ENCODE measurements at places on chromosomes 11 and 22.

GRCh38 chr22:17106785-17107546 lies 14.2 kb downstream of the TMEM121B start:
- DNase-seq = no peak

DNA sequence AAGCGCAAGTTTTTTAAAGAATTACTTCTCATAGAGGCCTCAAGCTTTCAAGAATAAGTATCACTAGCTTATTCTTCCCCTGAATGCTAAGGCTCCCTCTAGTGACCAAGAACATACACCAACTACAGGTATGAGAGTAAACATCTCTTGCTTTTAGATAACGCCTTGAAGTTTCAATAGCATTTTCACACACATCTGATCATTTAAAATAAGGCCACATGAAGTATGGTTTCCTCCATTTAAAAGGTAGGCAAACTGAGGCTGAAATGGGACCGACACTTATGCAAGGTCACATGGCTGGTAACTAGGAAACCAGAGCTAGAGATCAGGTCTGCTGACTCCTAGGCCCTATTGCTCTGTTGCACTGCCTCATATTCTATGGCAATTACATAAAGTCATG lies 66.5 kb downstream of the CCDC34 start:
- no peak for DNase-seq

- DNase-seq = no peak
Observed at GRCh38 chr11:83006877-83007330, 64.8 kb downstream of the RAB30 start.

DNA sequence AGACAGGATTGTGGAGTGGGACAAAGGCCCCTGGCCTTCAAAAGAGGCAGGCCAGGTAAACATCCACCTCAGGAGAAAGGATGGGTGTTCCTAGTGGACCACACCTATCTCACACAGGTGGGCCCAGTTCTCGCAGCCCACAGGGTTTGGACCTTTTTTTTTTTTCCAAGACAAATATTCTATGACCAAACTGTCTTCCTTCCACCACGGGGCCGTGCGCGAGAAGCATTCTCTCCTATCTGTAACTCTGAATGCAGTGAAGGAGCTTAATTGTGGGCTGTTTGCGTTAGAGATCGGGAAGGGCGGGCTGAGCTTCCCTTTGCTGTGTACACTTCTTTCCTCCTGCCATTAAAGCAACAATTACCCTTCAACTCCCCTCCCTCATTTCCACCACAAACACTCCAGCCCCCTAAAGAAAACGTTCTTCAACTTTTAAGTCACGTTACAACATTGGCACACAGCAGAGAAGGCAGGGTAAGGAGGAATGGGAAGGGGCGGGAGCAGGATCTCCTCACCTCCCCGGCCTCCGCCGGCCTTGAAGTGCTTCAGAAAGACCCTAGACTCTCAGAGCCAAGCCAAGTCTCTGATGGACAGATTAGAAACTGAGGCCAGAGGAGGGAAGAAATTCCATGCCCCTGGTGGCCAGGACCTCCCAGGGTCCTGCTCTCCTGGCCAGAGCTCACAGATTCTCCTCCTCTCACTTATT lies 238.4 kb downstream of the BUD13 start:
- no peak for DNase-seq

DNA sequence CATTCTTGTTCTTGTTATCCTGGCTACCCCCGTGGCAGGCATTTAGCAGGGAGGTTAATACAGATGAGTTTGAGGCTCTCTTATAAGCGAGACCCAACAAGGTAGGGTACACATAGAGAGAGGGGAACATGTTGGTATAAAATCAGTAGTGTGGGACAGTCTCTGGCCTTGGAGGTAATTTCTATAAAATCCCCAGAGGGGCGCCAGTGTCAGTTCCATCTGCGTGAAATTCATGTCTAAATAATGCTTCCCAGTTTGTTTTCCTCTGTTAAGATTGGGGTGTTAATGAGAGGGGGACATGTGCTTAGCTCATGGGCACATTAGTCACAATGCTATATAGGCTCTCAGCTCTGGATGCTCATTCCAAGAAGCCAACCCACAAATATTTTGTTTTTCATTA lies 150.7 kb downstream of the MYO18B start:
- DNase-seq = no peak

GRCh38 chr11:64102005-64102738 lies 63.7 kb downstream of the MACROD1 start:
- no peak for DNase-seq

GRCh38 chr11:65558002-65558929 lies at the start of gene LTBP3:
LTBP3 (minus strand) TSS chr11:65558359; CDS start chr11:65557959, 400 bp downstream.
- no peak for DNase-seq

DNA sequence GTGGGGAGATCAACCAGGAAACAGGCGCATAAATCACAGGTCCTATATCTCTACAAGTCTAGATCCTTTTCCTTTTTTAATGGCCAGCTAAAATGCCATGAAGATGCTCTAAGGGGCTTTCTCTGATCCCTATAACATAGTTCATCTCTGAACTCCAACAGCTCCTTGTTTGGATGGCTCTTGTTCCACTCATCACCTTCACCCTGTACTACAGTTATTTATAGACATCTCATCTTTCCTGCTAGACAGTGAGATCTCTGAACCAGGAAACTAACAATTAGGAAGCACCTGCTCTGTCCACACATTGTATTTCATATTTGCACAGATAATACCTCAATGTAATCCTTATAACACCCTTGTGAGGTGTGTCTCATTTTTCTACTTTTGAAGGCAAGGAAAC lies 31.6 kb downstream of the KCNA4 start:
- no peak for DNase-seq

All from stimulated activated CD8-positive, alpha-beta memory T cell treated with anti-CD3 and anti-CD28 coated beads, Interleukin-7, amount 100 ng/mL, for 1 hour (primary cell).